ENCODE measurements at places on chromosomes 6 and 20.
A peak's percentile ranks its signal among the peaks of the same experiment; 100 is the strongest.

DNA sequence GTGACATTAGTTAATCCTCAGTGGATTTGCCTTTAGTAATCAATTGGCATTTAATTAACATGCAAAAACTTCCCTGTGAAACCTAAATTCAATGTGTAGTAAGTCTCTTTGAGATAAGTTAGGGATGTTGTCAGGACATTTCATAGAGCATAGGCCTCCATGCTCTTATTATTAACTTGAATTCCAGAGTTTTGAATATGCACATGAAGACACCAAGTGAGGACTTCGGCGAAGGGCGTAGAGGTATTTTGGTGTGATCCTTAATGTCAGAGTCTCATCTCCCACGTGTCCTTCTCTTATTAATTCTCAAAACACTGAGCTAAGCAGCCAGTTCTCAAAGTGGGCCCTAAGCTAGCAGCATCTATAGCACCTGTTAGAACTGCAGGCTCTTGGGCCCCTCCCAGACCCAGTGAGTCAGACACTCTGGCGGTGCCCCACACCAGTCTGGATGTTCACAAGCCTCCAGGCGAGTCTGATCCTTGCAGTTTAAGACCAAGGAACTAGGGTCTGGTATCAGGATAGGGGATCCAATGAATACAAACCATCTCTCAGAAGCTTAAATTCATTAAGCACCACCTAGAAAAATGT lies 292.1 kb downstream of the QKI start:
- no peak for DNase-seq

DNA sequence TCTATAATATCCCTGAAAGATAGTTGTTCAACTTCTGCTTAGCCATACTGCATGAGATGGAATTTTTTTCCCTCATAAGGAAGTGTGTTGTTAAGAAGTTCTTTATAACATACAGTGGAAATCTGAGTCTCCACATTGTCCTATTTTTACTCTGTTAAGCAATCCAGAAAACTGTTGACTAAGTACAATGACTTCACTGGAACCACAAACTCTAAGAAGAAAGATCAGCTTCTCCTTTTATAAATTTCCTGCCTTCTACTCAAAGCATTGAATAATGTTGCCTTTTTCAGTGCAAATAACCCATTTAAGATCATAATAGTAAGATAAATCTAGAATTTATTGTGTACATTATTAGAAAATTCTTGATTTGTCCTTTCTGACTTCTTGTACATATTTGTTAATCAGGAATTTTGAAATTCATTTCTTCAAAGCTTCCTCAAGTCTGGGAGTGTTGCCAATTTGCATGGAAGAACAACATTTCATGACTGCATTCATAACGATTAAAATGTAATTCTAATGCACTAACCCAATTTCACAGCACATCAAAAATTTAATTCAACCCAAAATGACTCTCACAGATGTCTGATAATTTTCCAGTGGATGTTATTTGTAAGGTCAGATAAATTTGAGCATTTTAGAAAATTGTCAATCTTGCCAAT lies 45.6 kb upstream of the ANKEF1 start:
- peak; percentile 88 for DNase-seq

GRCh38 chr6:84344005-84344404 lies 116.6 kb upstream of the CEP162 start:
- no peak for DNase-seq

GRCh38 chr6:39608652-39609345 lies 116.4 kb downstream of the KIF6 start:
- no peak for DNase-seq

DNA sequence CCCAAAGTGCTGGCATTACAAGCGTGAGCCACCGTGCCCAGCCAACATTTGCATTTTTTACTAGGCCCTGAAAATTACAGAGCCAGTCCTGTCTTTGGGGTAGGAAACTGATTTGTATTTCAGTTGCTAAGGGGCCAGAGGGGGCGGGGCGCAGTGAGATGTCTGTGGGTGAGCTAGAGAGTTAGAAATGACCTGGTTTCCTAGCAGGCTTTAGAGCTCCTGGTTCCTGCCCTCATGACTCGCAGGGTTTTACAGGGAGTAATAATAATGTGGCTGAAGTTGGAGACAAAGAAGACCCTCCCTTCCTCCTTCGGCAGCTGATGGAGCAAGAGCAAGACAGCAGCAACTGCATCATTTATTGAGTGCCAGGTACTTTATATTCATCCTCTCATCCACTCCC lies 131.5 kb downstream of the TFAP2C start:
- no peak for DNase-seq

DNA sequence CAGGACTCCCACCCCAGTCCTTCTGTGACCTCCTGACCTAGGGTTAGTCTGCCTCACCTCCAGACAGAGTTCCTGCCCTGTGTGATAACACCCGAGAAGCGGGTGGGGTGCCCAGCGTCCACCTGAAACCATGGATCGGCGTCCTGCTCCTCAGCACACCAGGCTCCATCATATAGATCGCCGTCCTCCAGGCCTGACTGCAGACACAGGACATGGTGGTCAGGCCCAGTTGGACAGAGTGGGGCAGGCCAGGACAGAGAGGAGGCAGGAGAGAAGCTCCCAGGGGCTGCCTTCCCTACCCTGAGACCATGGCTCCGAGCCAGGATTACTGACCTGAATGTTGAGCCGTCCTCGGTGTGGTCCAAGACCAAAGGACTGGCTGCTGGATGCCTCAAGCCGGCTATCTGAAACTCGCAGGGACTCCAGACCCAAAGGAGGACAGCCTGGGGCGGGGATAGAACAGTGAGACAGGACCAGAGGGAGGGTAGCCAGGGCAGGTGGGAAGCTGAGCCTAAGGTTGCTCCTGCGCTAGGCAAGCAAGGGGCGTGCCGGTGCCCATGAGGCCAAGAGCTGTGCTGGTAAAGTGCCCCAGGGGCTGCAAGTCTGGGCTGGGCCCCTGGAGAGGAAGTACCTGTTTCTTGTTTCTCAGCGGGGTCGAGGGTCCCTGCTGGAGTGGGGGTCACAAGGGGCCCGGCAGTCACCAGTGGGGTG lies 2.2 kb downstream of the CPXM1 start:
- DNase-seq: no peak

DNA sequence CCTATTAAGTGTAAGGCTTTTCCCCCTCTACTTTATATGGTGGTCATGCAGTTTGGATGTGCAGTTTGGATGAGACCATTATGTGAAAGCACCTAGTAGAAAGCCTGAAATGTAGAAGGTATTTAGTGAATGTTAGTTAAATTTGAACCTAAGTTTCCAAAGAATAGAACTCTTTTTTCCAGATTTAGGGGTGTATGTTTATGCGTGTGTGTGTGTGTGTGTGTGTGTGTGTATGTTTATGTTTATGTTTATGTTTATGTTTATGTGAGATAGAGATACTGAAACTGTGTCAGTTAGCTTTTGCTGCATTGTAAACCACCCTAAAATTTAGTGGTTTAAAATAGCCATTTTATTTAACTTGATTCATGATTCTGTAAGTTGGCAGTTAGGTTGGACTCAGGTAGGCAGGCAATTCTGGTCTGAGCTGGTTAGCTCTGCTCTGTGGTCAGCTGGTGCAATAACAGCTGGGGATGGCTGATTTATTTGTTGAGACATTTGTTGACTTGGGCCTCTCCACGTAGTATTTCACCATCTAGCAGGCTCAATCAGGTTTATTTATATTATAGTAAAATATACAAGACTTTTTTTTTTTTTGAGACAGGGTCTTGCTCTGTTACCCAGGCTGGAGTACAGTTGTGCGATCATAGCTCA lies 54.0 kb downstream of the STK4 start:
- peak; percentile 66 for DNase-seq

DNA sequence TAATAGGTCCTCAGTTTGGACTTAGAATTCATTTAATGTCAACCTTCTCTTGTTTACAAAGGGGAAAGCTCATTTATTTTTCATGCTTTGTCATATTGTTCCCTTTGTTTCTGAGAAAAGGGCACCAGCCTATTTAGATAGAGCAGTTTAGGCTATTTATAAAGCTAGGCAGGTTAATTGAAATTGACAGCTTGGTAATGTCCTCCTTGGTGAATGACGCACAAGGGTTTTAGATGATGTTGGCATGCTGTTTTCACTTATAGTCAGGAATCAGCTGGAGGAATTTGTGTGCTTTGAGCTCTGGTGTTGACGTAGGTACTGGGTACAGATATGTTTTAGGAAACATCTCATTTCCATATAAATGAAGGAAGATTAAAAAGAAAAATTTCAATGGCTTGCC lies 45.2 kb downstream of the BCKDHB start:
- DNase-seq: no peak

DNA sequence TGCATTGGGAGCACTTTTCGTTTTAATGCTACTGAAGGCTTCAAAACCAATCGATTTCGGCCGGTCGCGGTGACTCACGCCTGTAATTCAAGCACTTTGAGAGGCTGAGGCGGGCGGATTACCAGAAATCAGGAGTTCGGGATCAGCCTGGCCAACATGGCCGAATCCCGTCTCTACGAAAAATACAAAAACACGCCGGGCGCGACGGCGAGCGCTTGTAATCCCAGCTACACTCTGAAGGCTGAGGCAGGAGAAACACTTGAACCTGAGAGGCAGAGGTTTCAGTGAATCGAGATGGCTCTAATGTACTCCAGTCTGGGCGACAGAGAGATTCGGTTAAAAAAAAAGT lies 58.4 kb downstream of the TRIM38 start:
- DNase-seq: peak; percentile 79

DNA sequence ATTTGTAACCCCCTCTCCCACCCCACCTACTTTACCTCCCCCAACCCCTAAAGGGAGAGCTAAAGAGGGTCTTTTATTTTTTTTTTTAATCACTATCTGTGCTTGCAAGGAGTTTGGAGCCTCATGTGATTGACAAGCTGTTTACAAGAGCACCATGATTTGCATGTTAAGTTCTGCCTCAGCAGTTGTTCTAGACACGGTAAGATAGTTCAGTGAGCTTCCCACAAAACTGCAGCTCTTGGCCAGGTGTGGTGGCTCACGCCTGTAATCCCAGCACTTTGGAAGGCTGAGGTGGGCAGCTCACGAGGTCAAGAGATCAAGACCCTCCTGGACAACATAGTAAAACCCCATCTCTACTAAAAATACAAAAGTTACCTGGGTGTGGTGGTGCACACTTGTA lies 5.0 kb upstream of the PXDC1 start:
- DNase-seq: no peak

- DNase-seq: no peak
These were observed 115.5 kb upstream of the LAMP5 start for GRCh38 chr20:9398882-9399281.

- DNase-seq: no peak
These were observed 14.5 kb downstream of the OR2B2 start for GRCh38 chr6:27897580-27898206.

GRCh38 chr20:51727872-51728271 lies 40.3 kb downstream of the ATP9A start:
- no peak for DNase-seq

- DNase-seq: no peak
These were observed 22.7 kb upstream of the FBXL4 start for GRCh38 chr6:98970469-98970868.

DNA sequence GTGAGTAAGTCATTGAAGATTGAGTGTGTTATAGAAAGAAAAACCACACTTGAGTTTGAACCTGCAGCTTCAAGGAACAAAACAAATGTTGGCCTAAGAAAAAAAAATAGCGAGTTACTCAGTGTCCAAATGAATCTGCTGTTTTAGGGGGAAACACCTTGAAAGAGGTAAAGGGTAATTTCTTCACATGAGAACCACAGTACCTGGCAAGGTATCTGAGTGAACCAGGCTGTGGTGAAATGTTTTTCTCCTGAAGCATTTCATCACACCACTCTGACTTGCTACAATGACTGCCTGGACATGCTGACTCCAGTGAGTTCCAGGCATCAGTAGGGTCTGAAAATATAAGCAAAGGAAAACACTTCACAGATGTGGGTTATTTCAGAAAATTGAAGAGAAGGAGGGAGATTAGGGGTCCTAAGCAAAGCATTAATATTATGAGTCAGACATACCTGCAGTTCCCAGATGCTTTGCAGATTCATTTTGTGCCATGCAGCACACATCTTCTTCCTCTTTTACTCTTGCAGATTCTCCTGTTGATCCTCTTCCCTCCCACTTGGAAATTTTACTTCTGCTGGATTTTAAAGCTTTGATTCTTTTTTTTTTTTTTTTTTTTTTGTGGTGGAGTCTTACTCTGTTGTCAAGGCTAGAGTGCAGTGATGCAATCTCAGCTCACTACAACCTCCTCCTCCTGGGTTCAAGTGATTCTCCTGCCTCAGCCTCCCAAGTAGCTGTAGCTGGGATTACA lies 206.2 kb upstream of the SGK1 start:
- no peak for DNase-seq

DNA sequence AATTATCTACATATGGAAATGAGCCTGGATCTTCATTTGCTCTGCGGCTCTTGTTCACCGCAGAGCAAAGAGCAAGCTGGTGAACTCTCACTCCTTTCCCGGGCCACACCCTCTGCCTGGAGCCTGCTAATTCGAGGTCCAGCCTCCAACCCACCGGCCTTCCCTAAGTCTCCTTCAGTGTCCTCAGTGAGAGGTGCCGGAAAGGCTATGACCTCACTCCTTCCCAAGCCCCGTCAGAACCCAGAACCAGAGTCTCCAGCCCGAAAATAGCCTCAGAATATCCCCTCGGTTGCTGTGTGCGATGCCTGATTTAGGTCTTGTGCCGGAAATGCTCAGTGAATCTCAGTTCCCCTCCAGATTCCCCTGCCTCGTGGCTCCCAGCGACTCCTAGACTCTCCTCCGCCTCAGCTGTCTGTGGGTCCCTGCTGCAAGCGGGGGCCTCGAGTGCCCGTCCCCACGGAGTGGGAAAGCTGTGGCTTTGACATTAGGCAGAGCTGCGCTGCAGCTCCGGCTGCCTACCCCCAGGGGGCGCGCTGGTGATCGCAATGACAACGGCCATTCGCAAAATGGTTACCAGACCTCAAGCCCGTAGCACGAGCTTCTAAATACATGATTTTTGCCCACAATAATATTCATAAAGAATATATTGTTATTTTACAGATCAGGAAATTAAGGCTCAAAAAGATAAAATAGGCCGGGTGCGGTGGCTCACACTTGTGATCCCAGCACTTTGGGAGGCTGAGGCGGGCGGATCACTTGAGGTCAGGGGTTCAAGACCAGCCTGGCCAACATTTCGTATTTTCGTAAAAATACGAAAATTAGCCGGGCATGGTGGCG lies 4.1 kb upstream of the BNIP5 start:
- DNase-seq: peak; percentile 85

DNA sequence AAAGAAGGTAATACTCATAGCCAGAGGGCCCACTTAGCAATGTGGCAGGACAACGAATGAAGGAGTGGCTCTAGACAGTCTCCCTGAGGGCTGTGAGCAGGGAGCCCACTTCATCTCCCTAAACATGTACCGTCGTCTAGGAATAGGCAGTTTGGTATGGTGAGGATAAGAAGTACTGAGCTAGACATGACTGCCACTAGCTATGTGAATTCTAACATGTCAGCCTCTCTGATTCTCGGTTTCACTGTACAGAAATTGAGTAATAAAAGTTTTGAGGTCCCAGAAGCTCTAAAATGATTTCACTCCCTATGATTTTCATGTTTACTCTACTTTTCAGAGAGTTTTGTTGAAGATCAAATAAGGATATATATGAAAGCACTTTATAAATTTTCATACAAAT lies 107.1 kb downstream of the AHI1 start:
- DNase-seq: no peak

DNA sequence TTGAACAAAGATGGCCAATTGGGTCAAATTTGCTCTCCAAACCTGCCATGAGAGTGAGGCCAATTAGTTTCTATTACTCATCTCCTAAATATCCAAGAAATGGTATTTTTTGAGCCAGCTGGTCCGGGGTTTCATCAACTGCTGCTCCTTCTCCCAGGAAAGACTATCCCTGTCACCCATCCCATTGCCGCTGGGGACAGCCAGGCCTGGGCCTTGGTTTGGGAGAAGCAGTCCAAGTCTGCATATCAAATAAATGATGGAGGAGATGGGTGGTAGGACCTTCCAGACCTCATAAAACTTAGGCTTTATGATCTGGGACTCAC lies 46.7 kb upstream of the TTPAL start:
- no peak for DNase-seq
